Hair follicular keratinocyte (primary cell): ENCODE measurements at places on chromosomes 16 and 17. TPM values are rescaled to one million over a fixed set of nuclear protein-coding genes. Genes with fewer than 3 reads are reported as not detected.

The KDM6B gene
- total RNA-seq = 2.1 and 3.9 TPM in 2 replicates

The LPO gene
- total RNA-seq = not detected in 2 replicates

The C17orf78 gene
- total RNA-seq = not detected in 2 replicates

The ATP2A1 gene
- 0.19 and 0.39 TPM in 2 replicates for total RNA-seq

The PMFBP1 gene
- total RNA-seq = 0.19 and 0.31 TPM in 2 replicates

The INTS2 gene
- total RNA-seq = 8.4 and 10.9 TPM in 2 replicates

The CFAP20 gene
- 41.6 and 49.0 TPM in 2 replicates for total RNA-seq

The KRTAP17-1 gene
- not detected in 2 replicates for total RNA-seq

The PERCC1 gene
- total RNA-seq = 0.16 TPM in 1 of 2 replicates, not detected in the other

The CCL17 gene
- not detected in 2 replicates for total RNA-seq

The VPS25 gene
- 111 and 147 TPM in 2 replicates for total RNA-seq

The KRT33B gene
- 0.47 TPM in 1 of 2 replicates, not detected in the other for total RNA-seq

The NPW gene
- total RNA-seq = 0.68 TPM in 1 of 2 replicates, not detected in the other

The ICAM2 gene
- total RNA-seq = 0.15 and 0.16 TPM in 2 replicates

The KCTD5 gene
- 36.6 and 37.4 TPM in 2 replicates for total RNA-seq

The BORCS6 gene
- 13.7 and 14.4 TPM in 2 replicates for total RNA-seq

The ZSWIM7 gene
- 15.6 and 20.3 TPM in 2 replicates for total RNA-seq

The C16orf46 gene
- total RNA-seq = 0.11 and 0.39 TPM in 2 replicates

The CD300E gene
- not detected in 2 replicates for total RNA-seq

The CDH8 gene
- total RNA-seq = not detected in 2 replicates

The KRTAP2-3 gene
- total RNA-seq = 0.15 and 0.62 TPM in 2 replicates

The MAPT gene
- 0.23 TPM in 1 of 2 replicates, not detected in the other for total RNA-seq

The CLDN6 gene
- 0.08 TPM in 1 of 2 replicates, not detected in the other for total RNA-seq

The TNFRSF17 gene
- not detected in 2 replicates for total RNA-seq

The TBC1D24 gene
- total RNA-seq = 4.1 and 4.9 TPM in 2 replicates

The ZNF778 gene
- total RNA-seq = 7.0 and 8.4 TPM in 2 replicates

The DPEP1 gene
- total RNA-seq = not detected in 2 replicates

The RHBDF1 gene
- total RNA-seq = 15.0 and 31.4 TPM in 2 replicates

The CDR2L gene
- 11.9 and 20.4 TPM in 2 replicates for total RNA-seq

The KRTAP3-1 gene
- not detected in 2 replicates for total RNA-seq

The SLFN11 gene
- 0.16 and 2.0 TPM in 2 replicates for total RNA-seq

The SSTR5 gene
- total RNA-seq = not detected in 2 replicates

The CASKIN2 gene
- total RNA-seq = 6.3 and 9.5 TPM in 2 replicates

The CHST5 gene
- 0.08 TPM in 1 of 2 replicates, not detected in the other for total RNA-seq

The HOXB7 gene
- 0.16 TPM in 1 of 2 replicates, not detected in the other for total RNA-seq

The KRTAP1-5 gene
- total RNA-seq = not detected in 2 replicates

The PYY gene
- total RNA-seq = 0.11 TPM in 1 of 2 replicates, not detected in the other

The CIAPIN1 gene
- total RNA-seq = 36.0 and 64.3 TPM in 2 replicates

The OR3A3 gene
- total RNA-seq = not detected in 2 replicates
